ENCODE measurements at places on chromosomes 6 and 20.

GRCh38 chr6:124869416-124869815 lies 92.8 kb upstream of the RNF217 start:
- DNase-seq = no peak

GRCh38 chr6:128135325-128135724 lies 234.5 kb upstream of the THEMIS start:
- DNase-seq = no peak

- no peak for DNase-seq
These were observed 3.0 kb upstream of the TMEM14C start for GRCh38 chr6:10719964-10720264.

DNA sequence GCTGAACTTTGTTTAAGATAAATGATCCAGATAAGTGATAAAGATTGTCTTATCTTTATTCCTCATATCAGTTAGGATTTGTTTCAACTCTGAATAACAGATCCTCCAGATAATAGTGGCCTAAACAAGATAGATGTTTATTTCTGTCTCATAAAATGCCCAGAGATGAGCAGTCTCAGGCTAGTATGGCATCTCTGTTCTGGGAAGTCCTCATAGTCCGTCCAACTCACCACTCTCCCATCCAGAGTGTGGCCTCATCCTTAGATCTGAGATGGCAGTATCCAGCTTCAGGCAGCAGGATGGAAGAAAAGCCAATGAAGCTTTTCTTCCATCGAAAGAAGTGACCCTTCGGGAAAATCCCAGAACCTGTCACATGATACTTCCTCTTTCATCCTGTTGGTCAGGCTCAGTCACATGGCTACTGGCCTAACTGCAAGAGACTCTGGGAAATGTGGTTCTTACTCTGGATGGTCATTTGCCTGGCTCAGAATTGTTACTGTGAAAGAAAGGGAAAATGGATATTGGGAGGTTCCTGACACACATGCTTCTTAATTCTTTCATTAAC lies 29.4 kb upstream of the TAGAP start:
- DNase-seq = peak; percentile 31

GRCh38 chr6:25094726-25095125 lies 159.0 kb upstream of the RIPOR2 start:
- no peak for DNase-seq

- no peak for DNase-seq
These were observed 15.3 kb downstream of the ZBTB46 start for GRCh38 chr20:63815615-63816253.
